Calu3 (cell line): ENCODE measurements at places on chromosomes 12 and 14. TPM values are rescaled to one million over a fixed set of nuclear protein-coding genes. Genes with fewer than 3 reads are reported as not detected.

SLCO1B3 gene
- 33.1 and 40.4 TPM in 2 replicates for total RNA-seq

HPD gene
- total RNA-seq: not detected in 2 replicates

CAPS2 gene
- 11.8 and 12.1 TPM in 2 replicates for total RNA-seq

PRPH gene
- total RNA-seq: not detected in 2 replicates

MYF6 gene
- total RNA-seq: not detected in 2 replicates

ESR2 gene
- 0.12 TPM in 1 of 2 replicates, not detected in the other for total RNA-seq

GRCh38 chr14:52146504-52146903 is 77.6 kb upstream of the NID2 start:
- peaks cover 13% of the 10 kb centered on the region for H3K4me1 ChIP-seq
- H3K27ac ChIP-seq: no peak overlapping the region
- no peak overlapping the region for H3K4me3 ChIP-seq
- no peak for DNase-seq

GRCh38 chr14:49972823-49973222 is 79.9 kb downstream of the ARF6 start:
- peak; percentile 62 for DNase-seq
- peak overlapping the region; percentile 7 for H3K4me3 ChIP-seq
- H3K4me1 ChIP-seq: peaks cover 79% of the 10 kb centered on the region
- no peaks in the 10 kb centered on the region for H3K27me3 ChIP-seq
- H3K27ac ChIP-seq: peak overlapping the region; percentile 85

DNA sequence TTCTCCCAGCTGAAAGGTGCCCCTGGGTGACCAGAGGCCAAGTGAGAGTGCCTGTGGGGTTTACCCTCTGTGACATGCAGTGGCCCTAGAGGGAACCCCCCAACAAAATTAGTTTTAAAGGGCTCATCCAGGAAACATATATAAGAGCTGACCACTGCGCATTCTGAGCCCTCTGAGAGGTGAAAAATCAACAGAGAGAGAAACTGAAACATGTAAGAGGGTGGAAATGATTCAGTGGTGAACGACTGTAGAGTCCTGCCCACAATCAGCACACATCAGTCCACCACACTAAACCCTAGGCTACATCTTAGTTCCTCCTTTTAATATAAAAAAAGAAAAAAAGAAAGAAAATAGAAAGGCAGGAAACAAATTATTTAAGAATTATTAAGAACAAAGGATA is 21.0 kb upstream of the ACSM4 start:
- peaks cover 48% of the 10 kb centered on the region for H3K27me3 ChIP-seq
- no peak overlapping the region for H3K4me3 ChIP-seq
- H3K36me3 ChIP-seq: no peaks in the 10 kb centered on the region
- no peaks in the 10 kb centered on the region for H3K4me1 ChIP-seq
- no peak overlapping the region for H3K27ac ChIP-seq

GRCh38 chr14:20327005-20327869 is 5.8 kb downstream of the CCNB1IP1 start:
- H3K27me3 ChIP-seq: no peaks in the 10 kb centered on the region
- no peak overlapping the region for H3K27ac ChIP-seq
- no peak overlapping the region for H3K4me3 ChIP-seq
- H3K36me3 ChIP-seq: peaks cover 54% of the 10 kb centered on the region
- DNase-seq: peak; percentile 36

- DNase-seq: no peak
- H3K27ac ChIP-seq: no peak overlapping the region
- H3K4me3 ChIP-seq: no peak overlapping the region
- H3K27me3 ChIP-seq: no peaks in the 10 kb centered on the region
- no peaks in the 10 kb centered on the region for H3K36me3 ChIP-seq
Observed at GRCh38 chr12:75685617-75686225, 174.3 kb upstream of the KRR1 start.

DNA sequence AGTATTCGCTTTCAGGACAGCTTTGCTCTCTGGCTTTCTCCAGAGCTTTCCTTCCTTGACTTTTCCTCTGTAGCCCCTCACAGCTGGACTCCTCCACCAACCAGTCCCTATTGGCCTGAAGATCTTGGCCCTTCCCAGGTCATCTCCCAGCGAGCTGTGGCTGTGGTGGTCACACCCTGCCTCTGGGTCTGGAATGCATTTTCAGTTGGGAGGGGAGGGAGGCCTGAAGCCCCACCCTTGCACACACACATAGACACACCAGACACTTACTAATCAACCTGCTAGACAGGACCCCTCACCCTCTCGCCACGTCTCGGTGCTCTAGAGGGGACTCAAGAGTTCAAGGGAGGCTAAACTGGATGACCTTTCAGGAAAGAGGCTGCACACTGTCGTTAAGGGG is 13.9 kb downstream of the JDP2 start:
- no peaks in the 10 kb centered on the region for H3K4me1 ChIP-seq
- H3K4me3 ChIP-seq: no peak overlapping the region
- no peak for DNase-seq

DNA sequence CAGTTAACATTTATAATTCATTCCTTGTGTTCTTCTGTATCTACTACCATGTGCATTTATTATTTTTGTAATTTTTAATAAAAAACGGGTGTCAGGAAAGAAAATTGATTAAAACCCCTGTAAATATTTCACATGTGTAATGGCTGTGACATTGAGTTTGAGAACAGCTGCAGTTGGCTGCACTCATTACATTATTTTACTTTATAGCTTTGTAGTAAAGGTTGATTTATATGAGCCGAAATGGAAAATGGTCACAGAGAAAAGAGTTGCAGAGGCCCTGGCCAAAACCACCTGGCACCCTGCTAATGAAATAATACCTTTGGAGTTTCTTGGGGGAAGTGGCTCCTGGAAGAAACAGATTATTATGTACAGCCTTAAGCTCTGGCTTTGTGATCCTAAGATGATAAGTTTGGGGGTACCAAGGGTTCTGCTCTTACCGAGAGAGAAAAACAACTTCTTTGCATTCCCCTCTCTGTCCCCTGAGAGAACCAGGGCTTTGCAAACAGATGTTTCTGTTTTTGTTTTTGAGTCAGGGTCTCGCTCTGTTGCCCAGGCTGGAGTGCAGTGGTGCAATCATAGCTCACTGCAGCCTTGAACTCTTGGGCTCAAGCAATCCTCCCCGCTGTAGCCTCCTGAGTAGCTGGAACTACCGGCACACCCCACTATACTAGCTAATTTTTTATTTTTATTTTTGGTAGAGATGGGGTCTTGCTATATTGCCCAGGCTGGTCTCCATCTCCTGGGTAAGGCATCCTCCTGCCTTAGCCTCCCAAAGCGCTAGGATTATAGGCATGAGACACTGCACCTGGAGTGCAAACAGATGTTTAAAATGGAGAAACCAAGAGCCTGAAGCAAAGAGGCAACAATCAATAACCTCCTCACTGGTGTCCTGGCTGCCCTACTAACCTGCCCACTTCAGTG is 9.7 kb upstream of the DYNLL1 start:
- no peaks in the 10 kb centered on the region for H3K4me1 ChIP-seq
- no peaks in the 10 kb centered on the region for H3K27me3 ChIP-seq
- no peak overlapping the region for H3K4me3 ChIP-seq
- peaks cover 3% of the 10 kb centered on the region for H3K36me3 ChIP-seq
- no peak for DNase-seq

DNA sequence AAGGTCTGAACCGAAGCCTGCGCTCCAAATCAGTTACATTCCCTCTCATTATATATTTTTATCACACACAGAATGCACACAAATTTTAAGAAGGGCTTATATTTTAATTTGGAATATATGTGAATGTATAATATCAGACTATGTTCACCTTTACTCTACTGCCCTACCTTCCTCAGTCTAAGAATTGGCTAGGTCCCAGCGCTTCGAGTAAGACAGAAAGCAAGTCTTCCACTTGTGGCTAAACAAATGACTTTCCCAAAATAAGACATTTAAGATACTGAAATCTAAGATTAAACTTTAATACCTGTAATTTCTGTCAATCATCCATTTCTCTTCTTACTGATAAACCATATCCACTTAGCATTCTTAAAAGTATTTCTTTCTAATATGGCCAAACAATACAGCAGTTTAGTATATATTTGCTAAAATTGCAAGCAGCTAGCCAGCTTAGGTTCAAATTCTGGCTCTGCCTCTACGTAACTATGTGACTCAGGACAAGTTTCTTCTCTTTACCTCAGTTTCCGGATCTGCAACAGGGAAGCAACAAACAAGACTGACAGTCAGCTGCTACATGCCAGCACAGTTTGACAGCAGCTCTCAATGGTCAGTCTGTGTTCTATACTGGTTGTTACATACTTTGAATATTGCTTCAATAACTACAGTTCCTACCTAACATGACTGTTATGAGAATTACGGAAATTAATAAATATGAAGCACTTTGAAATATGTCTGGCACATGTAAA is 2.0 kb downstream of the INTS13 start:
- H3K36me3 ChIP-seq: peaks cover 32% of the 10 kb centered on the region
- H3K4me3 ChIP-seq: peak overlapping the region; percentile 94
- no peak overlapping the region for H3K27ac ChIP-seq
- peaks cover 29% of the 10 kb centered on the region for H3K4me1 ChIP-seq
- DNase-seq: no peak

DNA sequence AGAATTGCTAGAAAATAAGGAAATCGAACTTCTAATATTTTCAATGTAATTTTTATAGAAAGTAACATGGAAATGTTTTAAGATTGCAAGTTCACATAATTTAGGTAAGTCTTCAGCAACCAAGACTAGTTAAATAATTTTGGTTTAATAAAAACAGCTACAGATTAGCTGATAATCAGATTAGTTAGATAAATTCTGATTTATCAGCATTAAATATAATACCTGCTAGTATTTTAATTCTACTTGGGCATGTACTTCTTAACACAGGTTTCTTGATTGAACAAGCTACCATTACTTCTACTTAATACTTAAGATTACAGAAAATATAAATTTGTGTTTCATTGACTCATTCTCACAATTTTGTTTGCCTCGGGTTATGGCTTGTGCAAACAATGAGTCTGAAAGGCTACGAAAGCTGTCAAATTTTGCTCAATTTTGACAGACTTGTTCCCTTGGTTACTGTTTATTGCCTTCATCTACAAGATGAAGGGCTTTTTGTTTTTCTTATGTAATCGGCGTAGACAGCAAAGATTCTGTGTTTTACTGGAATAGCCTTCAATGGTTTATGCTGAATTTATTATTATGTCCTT is 116.1 kb upstream of the NUDT4 start:
- no peak for DNase-seq
- no peak overlapping the region for H3K27ac ChIP-seq
- no peaks in the 10 kb centered on the region for H3K4me1 ChIP-seq
- no peak overlapping the region for H3K4me3 ChIP-seq
- H3K36me3 ChIP-seq: no peaks in the 10 kb centered on the region

GRCh38 chr12:56995201-56995929 is 11.0 kb downstream of the ZBTB39 start:
- no peak for DNase-seq
- peaks cover under 1% of the 10 kb centered on the region for H3K27me3 ChIP-seq
- peaks cover 8% of the 10 kb centered on the region for H3K4me1 ChIP-seq
- no peak overlapping the region for H3K4me3 ChIP-seq
- no peaks in the 10 kb centered on the region for H3K36me3 ChIP-seq
- H3K27ac ChIP-seq: no peak overlapping the region

DNA sequence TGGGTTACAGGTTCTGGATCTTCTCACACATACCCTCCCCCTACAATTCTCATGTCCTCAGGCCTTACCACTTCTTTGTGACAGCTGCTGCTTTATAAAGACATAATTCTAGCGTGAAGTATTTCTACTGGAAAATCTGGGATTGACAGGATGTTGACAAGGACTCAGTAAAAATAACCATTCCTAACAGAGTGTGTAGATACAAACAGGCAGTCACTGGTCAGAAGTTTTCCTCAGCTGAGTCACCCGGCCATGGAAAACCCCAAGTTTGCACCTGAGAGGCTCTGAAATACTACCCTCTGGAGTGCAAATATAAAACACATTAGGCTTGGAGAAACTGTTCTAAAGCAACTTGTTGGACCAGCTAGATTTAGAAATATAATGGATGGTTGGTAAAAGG is 54.4 kb downstream of the SPPL3 start:
- H3K36me3 ChIP-seq: no peaks in the 10 kb centered on the region
- peak overlapping the region; percentile 68 for H3K27ac ChIP-seq
- peaks cover 44% of the 10 kb centered on the region for H3K4me1 ChIP-seq
- H3K27me3 ChIP-seq: no peaks in the 10 kb centered on the region

DNA sequence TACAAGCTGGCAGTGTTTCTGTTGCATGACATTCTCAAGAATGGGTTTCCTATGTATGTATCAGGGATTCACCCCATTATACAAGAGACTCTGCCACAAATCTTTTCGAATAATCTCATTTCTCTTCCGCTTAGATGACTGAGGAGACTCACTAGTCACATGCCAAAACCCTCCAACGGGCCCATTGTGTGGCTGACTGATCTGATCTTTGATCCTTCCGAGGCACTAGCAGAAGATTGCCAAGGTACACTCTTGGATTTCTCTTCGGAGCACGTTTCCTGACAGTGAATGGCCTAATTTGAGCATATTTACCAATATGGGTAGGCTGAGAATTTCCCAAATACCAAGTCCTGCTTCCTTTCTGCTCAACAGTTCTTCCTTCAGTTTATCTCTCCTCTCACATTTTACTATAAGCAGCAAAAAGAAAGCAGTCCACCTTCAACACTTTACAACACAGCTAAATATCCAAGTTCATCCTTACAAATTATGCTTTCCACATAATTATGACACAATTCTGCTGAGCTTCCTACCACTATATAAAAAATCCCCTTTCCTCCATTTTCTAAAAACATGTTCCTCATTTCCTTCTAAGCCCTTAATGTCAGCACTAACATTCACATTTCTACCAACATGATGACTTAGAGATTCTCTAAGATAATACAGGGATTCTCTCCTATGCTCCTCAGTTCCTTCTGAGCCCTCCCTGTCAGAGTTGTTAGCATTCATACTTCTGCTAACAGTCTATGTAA is 11.0 kb downstream of the PRPH start:
- no peak for DNase-seq
- peaks cover 49% of the 10 kb centered on the region for H3K27me3 ChIP-seq
- no peak overlapping the region for H3K4me3 ChIP-seq

GRCh38 chr12:112066566-112066965 is 42.0 kb downstream of the NAA25 start:
- H3K27ac ChIP-seq: no peak overlapping the region
- no peaks in the 10 kb centered on the region for H3K27me3 ChIP-seq
- H3K4me1 ChIP-seq: no peaks in the 10 kb centered on the region
- no peak overlapping the region for H3K4me3 ChIP-seq
- DNase-seq: no peak

DNA sequence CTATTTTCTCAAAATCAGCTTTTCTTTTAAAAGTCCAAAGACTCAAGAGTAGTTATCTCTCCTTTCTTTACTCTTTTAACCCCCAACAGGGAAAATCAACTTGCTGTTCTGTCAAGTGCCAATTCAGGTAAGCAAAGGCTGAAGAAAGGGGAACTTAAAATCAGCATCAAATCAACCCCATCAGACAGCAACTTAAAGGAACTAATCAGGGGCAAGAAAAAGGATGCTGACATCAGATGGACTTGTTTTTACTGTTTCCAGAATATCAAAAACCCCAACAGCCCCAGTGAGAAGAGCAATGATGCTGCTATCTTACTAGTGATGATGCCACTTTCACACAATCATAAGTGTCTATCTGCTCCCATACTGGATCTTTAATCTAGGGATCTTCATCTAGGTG is 3.4 kb downstream of the BAZ2A start:
- H3K4me1 ChIP-seq: peaks cover 35% of the 10 kb centered on the region
- no peaks in the 10 kb centered on the region for H3K27me3 ChIP-seq

GRCh38 chr12:56128670-56129205 is 671 bp downstream of the ESYT1 start:
- H3K4me1 ChIP-seq: peaks cover 35% of the 10 kb centered on the region
- H3K27ac ChIP-seq: peak overlapping the region; percentile 72
- H3K36me3 ChIP-seq: peaks cover 62% of the 10 kb centered on the region
